Testis (tissue), 5 donors: ENCODE measurements at places on chromosomes 3 and 15. TPM values are rescaled to one million over a fixed set of nuclear protein-coding genes. Genes with fewer than 3 reads are reported as not detected.

Gene CFAP92
- 16.0 TPM for total RNA-seq

Gene XCR1
- 0.16 TPM for total RNA-seq

DNA sequence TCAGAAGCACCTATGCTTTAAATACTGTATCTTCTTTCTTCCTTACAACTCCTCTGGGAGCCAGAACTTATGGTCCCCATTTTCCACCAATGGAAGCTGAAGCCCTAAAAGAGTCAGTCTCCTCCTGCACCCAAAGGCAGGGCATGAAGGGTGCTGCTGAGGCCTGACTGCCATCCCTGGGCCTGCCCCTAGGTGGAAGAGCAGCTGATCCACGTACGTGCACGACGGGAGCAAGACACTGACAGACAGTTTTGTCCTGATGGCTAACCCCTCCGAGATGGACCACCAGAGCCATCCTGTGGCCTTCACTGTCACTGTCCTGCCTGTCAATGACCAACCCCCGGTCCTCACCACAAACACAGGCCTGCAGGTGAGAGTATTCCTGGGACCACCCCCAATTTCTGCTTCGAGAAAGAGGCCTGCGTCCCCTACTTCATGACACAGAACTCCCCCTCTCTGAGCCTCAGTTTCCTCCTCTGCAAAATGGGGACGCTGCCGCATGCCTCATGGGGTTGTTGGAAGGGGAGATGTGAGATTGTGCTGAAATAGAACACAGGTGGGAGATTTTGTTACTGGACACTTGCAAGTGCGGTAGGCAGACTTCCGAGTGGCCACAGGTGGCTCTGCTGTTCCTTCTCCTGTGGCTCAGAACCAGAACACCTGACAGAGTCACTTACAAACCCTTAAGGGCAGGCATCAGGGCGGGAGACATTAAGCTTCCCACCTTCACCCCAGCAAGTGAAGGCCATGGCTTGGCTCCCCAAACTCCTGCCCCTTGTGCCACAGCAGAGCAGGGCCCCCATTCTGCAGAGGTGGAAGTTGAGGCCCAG lies 175.4 kb downstream of the TBC1D2B start:
- H3K27me3 ChIP-seq = no peaks in the 10 kb centered on the region
- no peak overlapping the region for H3K4me3 ChIP-seq
- no peak for DNase-seq
- no peaks in the 10 kb centered on the region for H3K4me1 ChIP-seq

DNA sequence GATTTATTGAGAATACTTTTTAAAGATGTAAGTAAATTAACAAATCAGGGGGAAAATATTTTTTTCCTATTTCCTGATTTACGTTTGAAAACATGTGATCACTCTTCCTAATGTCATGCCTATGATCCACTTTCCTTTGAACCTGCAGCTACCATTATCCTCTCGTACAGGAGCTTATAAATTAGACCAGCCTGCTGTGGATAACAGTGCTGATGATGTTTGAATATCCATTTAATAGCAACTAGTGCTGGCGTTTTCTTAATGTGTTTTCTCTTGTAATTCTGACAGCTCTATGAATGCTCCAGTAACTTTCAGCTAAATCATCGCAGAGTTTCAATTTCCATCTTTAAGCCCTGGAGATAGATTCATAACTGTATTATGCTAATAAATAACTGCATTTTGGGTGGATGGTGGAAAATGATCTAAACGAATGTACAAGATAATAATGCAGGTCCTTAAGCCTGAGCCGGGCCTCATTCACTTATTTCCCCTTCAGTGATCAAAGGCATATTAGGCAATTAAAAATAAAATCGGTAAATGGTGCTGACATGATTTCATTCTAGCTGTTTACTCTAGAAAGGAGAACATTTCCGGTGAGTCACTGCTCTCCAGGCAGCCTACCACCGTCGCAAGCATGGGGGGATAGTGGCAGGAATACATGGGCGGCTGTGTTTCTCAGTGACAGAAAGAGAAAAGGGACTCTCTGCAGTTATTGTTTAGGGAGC lies 58.5 kb upstream of the SLC24A5 start:
- no peak for DNase-seq
- no peaks in the 10 kb centered on the region for H3K36me3 ChIP-seq
- H3K4me1 ChIP-seq = no peaks in the 10 kb centered on the region
- no peaks in the 10 kb centered on the region for H3K27me3 ChIP-seq
- no peak overlapping the region for H3K4me3 ChIP-seq
- no peak overlapping the region for H3K27ac ChIP-seq

GRCh38 chr3:124620600-124621063 lies 109.6 kb upstream of the UMPS start:
- H3K4me3 ChIP-seq = no peak overlapping the region
- no peaks in the 10 kb centered on the region for H3K27me3 ChIP-seq
- DNase-seq = peak; percentile 43
- H3K36me3 ChIP-seq = no peaks in the 10 kb centered on the region

GRCh38 chr3:116342499-116342898 lies 102.8 kb downstream of the LSAMP start:
- no peaks in the 10 kb centered on the region for H3K36me3 ChIP-seq
- H3K4me3 ChIP-seq = no peak overlapping the region
- no peaks in the 10 kb centered on the region for H3K4me1 ChIP-seq
